ENCODE measurements at places on chromosomes 1 and 21.

GRCh38 chr1:218397752-218398339 lies 52.7 kb downstream of the TGFB2 start:
- DNase-seq: no peak

DNA sequence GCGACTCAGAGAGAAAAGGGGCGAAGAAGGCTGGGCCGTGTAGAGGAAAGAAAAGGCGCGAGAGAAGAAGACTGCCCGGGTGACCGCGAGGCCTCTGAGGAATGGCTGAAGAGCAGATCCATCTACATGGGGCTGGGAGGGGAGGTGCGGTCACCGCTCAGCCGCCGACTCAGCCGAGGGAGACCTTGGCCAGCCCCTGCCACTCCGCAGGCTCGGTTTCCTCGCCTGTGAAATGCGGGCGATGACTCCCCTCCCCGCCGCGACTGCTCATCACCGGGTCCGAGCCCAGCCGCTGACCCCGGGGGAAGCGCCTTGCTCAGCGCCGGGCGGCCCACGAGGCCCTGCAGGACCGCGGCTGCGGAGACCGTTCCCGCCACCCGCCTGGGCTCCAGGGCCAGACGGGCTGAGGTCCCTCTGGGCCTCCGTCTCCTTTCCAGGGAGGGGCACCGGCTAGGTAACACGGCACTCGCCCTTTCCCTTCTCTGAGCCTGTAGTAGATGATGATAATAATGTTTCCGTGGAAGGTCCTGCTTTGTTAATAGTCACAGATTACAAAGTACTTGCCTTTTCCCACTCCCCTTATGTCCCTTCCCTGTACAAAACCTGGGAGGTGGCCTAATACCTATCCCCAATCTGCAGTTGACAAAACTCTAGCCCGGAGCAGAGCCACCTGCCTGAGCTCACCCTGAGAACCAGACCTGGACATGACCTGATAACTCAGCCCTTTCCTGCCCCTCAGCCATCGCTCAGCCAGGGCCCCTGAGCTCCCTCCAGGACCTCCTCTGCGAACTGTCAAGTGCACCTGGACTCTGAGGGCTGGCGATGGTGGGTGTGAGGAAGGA lies 1.6 kb upstream of the BSND start:
- peak; percentile 53 for DNase-seq

DNA sequence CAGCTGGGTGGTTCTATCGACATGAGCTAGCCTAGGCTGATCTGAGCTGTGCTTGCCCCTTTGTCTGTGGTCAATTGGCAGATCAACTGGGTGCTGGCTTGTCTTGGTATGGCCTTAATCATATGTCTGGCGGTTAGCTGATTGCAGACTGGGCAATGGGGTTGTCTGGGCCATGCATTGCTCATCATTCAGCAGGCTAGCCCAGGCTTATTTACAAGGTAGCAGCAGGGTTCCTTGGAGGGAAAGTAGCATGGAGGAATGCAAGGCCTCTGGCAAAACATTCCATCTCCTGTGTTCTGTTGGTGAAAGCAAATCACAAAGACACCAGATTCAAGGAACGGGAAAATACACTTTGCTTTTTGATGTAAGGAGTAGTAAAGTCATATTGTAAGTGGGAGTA lies 84.0 kb upstream of the IVNS1ABP start:
- no peak for DNase-seq

GRCh38 chr1:179121159-179121938 lies 39.5 kb downstream of the TOR3A start:
- DNase-seq: peak; percentile 52

DNA sequence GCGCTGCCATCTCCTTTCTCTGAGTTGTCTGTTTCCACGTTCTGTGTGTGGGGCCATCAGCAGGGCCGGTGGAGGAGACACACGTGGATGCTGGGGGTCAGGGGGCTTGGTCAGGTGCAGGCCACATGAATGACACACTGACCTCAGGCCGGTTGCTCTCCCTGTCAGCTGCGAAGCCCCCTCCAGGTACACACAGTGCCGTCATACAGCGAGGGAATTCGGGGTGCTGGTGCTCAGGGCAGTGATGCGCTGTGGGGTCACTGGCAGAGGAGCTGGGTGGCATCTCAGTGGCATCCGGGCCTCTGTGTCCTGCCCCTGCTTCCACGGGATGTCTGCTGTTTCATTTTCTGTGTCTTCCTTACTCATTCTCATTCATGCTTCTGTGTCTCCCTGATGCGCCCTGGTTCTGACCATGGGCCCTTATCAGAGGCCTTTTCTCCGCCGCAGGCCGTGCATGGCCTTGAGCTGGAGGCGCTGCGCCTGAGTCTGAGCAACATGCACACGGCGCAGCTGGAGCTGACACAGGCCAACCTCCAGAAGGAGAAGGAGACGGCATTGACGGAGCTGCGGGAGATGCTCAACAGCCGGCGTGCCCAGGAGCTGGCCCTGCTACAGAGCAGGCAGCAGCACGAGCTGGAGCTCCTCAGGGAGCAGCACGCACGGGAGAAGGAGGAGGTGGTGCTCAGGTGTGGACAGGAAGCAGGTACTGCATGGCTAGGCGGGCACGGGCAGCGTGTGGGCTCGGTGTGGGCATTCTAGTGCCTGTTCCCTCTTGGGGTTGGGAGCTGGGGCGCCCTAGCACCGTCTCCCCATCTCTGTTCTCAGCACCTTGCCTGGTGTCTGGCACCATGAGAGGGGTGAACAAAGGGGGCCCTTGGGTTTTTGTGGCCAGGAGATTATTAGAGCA lies 22.6 kb downstream of the PCNT start:
- DNase-seq: no peak

- DNase-seq: no peak
Observed at GRCh38 chr1:76229279-76230005, 154.9 kb downstream of the ST6GALNAC3 start.

GRCh38 chr1:218592688-218593087 lies 247.6 kb downstream of the TGFB2 start:
- no peak for DNase-seq

DNA sequence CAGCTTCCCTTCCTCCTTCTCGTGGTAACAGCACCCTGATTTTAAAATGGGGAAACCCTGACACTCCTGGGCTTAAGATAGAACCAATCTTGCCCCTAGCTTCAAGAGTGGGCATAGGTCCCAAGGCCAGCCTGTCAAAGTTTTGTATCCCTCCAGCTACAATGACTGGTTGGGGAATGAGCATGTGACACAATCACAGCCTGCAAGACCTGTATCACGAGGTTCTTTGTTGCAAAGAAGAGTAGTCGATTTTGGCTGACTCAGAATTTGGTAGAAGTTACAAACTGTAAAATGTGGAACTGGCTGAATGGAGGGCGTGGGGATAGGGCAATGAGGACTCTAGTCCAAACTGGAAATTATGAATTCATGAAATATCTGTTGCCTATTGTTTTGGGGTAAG lies 18.7 kb downstream of the CTSK start:
- no peak for DNase-seq

GRCh38 chr1:1894354-1895059 lies 3.6 kb upstream of the GNB1 start:
- DNase-seq: no peak

- no peak for DNase-seq
Observed at GRCh38 chr1:194710671-194711070, 1524.3 kb upstream of the B3GALT2 start.

- DNase-seq: no peak
Observed at GRCh38 chr1:27832762-27833161, 2.2 kb downstream of the PPP1R8 start.

DNA sequence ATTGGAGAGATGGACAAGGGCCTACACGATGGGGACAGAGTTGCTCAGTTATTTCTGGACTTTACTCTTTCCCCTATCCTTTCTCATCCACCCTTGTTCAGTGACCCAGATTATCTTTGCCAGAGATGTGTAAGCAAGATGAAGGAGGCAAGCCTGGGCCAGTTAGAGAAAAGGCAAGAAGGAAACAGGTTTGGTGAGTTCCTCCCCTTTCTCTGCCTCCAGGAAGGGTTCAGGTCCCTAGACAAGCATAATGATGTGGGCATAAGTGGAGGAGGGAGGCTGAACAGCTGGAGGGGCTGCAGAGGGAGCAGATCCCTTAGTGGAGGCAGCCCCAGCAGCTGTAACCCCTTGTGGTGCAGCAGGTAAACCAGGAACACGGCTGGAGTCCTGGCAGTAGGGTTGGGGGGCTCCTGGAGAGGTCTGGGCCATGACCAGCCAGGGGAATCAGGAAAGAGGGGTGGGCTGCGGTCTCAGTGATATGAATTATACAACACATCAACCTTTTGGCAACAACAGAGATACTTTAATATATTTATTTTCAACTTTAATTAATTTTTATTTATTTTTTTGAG lies 9.2 kb upstream of the CDC42 start:
- no peak for DNase-seq

- DNase-seq: no peak
Observed at GRCh38 chr1:85566890-85567289, 13.7 kb upstream of the CCN1 start.

GRCh38 chr21:41361786-41362604 lies at the start of gene MX2:
Gene MX2, plus strand, starts transcription at chr21:41362027. Its CDS starts 14,880 bp downstream, at chr21:41376907.
- DNase-seq: peak; percentile 79

DNA sequence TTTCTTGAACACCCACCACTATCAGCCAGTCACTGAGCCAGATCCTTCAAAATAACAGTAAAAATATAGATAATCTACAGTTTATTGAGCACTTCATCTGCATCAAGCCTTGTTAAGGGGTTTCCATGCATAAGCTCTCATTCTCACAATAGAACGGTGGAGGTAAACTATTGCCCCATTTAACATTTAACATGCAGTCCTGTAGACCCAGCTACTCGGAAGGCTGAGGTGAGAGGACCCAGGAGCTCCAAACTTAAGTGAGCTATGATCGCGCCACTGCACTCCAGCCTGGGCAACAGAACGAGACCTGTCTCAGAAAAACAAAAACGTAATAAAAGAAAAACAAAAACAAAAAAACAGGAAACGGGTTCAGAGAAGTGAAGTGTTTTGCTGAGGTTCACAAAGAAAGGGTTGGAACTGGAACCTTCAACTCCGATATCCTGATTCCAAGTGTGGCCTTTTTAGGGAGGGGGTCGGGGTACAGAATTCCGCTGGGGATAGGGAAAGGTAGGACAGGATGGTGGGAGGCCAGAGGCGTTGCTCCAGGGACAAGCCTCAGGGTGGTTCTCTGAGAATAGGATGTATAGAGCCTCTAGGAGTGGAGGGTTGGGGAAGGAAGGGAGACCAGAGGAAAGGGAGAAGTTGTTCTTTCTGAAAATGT lies 11.6 kb upstream of the SESN2 start:
- DNase-seq: no peak

GRCh38 chr1:201845331-201846083 lies 16.6 kb downstream of the IPO9 start:
- no peak for DNase-seq

DNA sequence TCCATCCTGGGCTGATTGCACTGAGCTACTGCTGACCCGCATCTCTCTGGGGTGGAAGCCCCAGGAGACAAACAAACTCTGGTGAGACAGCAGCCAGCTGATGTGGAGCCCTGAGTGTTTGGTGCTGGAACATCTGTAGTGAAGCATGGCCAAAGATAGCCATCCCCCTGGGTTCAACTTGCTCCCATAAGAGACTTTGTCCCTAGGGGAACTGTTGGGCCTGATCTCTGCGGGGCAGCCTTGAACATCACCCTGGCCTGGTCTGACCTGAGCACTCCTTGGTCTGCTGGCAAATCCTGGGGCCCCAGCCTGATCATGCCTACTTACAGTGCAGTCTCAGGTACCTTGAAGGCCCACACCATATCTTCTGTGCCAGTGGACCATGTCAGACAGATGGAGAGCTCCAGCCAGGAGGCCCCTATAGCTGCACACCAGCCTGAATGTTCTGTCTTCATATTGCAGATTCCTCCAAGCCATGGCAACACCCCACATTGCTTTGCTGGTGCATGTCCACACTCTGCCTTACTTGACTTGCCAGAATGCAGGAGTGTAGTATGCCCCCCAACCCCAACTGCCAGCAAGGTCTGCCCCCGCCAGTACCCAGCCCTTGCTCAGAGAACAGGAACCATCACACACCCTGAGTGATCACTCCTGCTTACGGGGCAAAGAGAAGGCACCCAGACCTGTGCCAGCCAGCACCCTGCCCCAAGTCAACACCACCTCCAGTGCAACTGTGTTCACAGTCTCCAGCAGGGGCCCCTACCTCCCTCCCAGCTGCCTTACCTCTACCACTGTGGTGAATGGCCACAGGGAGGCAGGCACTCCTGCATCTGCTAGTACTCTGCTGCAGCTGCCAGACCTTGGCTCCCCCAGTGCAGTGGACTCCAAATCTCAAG lies 690.5 kb upstream of the NR5A2 start:
- DNase-seq: no peak

- no peak for DNase-seq
Observed at GRCh38 chr1:197660389-197660788, 114.9 kb downstream of the DENND1B start.

DNA sequence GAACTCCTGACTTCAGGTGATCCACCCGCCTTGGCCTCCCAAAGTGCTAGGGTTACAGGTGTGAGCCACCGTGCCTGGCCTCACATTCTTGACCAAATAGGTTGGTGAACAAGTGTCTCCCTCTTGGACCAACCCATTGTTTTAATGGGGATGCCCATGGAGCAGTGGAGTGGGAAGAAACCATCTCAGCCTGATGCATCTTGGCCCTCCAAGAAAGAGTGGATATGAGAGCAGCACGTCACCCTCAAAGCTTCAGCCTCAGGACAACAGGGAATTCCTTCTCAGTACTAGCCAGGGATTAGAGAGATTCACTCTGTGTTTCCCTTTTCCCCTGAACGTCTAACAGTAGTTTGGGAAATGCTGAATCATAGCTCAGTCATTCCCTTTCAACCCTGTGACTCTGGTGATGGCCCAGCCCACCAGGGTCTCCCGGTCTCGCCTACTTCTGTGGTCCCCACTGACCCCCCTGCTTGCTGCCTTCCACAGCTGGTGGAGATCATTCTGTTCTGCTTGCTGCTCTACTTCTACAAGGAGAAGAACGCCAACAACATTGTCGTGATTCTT lies 37.4 kb downstream of the NIPAL3 start:
- DNase-seq: no peak

DNA sequence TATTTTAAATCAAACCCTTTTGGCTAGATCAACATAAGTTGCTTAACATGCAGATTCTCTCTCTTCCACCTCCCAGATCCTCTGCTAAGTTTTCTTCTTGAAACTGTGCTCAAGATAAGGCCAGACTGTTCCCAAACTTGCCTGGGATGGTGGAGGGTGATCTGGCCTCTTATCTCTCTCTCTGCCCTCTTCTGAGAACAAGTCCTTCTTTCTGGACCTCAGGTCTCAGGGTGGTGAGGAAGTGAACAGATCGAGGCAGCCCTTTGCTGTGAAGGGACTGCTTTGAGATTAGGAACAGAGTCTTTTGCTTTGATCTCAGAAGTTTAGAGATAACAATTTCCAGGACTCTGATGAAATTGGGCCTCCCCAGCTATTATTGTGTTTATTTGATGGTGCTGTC lies 70.7 kb downstream of the HUNK start:
- no peak for DNase-seq

Measured in GM13976 (cell line).